NK-92 treated with Interleukin-12 subunit alpha and Interleukin-12 subunit beta, amount 100 ng/mL, for 24 hours (cell line): ENCODE measurements at places on chromosomes 13 and 19.

- no peak for DNase-seq
Measured at GRCh38 chr13:45441633-45442032, 23.1 kb upstream of the COG3 start.

DNA sequence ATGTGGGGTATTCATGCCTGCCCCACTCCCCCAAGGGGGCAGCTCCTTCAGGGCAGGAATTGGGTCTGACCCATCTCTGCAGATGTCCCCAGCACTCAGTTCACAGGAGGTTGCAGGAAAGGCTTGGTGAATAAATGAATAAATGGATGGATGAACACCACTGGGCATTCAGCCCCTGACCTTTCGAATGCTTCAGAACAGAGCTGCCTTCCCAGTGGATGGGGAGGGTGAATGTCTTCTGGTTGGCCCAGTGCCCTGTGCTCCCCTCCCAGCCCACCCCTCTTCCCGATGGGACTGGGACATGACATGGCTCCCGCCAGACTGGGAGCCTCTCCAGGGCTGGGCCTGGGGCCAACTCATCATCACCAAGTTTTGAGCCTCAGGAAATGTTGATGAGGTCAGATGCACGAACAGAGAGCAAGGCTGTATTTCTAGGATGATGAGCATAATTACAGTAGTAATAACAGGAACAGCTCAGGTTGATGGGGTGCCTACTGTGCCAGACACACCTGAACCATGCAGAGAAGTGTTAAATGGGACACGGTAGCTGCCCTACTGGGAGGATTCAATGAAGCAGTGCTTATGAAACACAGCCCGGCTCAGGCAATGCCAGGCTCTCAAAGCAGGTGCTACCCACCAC lies 25.7 kb downstream of the VRK3 start:
- DNase-seq = no peak

DNA sequence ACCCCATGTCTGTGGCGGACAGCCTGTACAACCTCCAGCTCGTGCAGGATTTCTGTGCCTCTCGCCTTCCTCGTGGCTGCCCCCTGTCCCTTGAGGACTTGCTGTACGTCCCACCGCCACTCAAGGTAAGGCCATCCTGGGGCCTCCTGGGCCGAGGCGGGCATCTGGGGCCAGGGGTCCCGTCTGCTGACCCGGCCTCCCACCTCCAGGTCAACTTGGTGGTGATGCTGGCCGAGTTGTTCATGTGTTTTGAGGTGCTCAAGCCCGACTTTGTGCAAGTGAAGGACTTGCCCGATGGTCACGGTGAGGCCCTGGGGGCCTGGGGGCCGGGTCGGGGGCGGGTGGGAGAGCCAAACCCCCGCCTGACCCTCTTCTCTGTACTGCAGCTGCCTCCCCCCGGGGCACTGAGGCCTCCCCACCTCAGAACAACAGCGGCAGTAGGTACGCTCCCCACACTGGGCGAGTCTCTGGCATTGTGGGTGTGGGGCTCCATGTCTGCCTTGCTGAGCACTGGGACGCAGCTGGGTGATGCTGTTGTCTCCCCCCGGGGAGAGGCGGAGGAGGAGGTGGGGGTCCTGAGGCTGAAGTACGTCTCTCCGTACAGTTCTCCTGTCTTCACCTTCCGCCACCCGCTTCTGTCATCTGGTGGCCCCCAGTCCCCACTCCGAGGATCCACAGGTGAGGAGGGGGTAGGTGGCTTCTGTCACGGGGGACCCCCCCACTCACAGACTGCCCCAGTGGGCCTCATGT lies 15.0 kb downstream of the CAMSAP3 start:
- DNase-seq = no peak

GRCh38 chr13:60120617-60121336 lies 43.0 kb downstream of the DIAPH3 start:
- DNase-seq = no peak

DNA sequence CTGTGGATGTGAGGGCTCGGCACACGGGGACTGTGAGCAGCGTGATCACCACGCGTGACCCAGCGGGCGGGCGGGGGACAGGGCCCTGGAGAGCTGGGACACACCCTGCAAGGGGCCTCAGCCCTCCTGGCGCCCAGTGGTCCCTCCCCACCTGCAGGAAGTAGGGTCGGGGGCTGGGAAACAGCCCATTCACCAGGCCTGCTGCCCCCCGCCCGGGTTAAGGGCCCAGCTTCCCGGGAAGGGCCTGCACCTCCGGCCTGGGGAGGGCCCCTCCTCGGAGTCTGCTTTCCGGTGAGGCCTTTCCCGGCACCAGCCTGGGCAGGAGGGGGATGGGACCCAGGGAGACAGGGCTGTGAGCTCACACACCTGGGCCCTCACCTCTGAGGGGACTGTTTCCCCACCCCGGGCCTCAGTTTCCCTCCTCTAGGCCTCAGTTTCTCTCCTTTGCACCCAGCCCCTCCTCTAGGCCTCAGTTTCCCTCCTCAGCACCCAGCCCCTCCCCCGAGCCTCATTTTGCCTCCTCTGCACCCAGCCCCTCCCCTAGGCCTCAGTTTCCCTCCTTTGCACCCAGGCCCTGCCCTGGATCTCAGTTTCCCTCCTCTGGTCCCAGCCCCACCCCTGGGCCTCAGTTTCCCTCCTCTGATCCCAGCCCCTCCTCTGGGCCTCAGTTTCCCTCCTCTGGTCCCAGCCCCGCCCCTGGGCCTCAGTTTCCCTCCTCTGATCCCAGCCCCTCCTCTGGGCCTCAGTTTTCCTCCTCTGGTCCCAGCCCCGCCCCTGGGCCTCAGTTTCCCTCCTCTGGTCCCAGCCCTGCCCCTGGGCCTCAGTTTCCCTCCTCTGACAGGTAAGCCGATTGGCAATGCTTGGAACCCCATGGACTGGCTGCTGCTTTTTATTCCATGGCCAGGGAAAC lies 1.9 kb upstream of the MADCAM1 start:
- no peak for DNase-seq

DNA sequence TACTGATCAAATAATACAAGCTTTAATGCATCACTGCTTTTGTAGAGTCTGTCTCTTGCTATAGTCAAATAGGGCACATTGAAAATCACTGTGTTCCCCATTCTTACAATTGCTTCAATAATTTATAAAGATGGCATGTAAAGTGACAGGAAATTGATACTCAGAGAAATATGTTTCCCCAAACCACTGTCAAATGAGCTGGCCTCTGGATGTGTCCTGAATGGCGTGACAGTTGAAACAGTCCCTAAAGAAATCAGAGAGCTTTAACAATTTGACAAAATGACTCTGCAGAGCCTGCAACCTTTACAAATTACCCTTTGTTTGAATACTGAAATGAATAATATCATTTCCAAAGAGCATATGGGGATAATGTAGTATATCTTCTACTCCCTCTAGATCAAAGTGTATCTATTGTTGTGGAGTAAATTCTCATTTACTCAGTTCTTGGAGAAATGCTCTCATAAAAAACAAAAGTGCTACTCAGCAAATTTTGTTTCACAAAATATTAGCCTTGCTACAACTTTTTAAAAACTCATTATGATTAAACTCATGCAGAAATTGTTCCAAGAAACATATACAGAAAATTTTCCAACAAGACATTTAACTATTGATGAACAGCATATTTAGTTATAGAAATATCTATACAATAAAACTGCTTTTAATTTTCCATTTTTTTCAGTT lies 763.2 kb upstream of the SPRY2 start:
- no peak for DNase-seq

DNA sequence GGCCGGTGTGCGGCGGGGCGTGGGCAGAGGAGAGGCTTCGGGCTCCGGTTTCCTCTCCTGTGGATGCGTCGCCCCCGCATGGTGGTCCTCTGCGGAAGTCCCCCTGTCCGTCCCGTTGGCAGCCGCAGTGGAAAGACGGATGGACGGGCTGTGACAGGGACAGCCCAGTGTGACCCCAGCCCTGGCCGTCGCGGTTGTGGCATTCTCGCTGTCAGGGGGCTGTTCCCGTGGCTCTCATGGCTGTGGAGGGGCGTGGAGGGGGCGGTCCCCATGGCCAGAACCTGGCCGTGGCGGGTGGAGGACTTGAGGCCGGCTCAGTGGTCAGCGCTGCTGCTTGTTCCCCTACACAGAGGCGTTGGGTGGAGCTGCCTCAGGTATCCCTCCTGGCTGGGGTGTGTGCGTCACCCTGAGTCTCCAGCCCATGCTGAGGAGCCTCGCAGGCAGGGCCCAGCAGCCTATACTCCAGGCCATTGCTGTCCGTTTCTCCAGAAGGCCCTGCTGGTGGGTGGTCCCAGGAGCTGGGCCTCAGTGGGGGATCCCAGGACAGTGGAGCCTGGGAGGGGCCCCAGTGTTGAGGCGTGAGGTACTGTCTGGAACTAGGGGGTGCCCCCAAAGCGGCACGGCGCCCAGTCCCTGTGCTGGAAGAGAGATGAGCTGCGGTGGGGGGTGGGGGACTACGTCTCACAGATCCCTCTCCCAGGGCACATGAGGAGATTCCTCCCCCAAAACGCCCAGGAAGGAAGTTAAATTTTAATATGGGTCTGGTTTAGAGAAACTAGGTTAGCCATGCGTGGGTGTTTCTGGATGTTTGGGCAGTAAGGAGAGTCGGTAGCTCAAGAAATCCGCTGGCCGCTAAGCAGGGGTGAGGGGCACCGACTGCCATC lies 20.3 kb downstream of the CSNK1G2 start:
- no peak for DNase-seq

DNA sequence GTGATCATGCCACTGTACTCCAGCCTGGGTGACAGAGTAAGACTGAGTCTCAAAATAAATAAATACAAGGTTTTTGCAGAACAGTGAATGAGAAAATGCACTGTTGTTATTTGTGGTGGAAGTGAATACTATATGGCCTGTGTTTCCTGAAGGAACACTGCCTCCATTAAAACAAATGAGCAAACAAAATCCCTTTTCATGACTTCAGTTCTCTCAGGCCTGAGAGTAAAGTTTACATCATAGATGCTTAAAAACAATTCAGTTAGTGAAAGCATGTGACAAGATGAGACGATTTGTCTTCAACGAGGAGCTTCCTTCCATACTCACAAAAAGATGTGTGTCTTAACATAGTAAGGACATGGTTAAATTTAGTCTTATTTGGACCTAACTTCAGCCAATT lies 14.4 kb downstream of the SPINT2 start:
- DNase-seq = no peak

DNA sequence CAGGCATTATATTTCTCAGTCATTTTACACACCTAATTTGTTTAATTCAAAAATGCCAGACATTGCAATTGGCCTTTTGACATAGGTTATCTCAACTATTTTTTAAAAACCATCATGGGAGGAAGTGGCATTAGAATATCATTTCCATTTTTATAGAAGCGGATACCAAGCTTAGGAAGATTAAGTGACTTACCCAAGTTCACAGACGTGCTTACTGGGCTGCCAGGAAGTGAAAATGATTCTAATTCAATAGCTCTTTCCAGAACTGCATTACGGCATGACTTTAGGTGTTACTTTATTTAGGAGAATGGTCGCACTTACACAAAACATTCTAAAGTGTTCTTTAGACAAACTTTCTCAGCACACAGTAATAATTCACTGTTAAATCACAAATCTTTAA lies 231.9 kb downstream of the KLF12 start:
- DNase-seq = no peak

DNA sequence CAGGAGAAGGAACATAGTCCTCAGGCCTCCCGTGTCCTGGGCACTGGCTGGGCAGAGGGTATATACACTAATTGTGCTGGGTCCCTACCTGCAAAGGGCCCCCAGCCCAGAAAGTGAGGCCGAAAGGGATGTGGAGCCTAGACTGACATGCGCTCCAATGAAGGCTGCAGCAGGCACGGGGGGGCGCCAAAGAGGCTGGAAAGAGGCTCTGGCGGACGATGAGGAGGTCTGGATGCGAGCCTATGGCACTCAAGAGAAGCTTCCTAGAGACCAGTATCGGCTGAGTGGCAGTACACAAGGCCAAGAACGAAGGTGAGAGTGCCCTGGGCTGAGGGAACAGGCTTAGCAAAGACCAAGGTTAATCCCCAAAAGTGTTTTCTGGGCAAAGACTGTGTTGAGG lies 16.6 kb downstream of the VRK3 start:
- DNase-seq = no peak

DNA sequence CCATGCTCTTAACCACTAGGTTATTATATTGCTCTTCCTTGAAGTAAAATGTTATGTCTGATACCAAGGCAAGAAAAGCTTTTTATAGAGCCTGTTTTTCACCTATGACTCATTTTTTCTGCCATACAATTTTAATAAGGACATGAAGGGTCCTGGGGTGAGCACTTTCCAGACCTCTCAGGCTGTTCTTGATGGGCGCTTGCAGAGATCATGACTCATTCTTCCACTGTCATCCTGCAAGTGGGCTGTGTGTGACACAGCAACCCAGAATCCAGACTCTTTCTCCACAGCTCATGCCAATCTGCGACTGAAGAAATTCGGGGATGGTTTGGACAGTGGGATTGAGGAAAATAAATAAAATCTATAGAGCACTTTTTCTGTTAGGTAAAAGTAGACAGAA lies 506.7 kb upstream of the NBEA start:
- DNase-seq = no peak

DNA sequence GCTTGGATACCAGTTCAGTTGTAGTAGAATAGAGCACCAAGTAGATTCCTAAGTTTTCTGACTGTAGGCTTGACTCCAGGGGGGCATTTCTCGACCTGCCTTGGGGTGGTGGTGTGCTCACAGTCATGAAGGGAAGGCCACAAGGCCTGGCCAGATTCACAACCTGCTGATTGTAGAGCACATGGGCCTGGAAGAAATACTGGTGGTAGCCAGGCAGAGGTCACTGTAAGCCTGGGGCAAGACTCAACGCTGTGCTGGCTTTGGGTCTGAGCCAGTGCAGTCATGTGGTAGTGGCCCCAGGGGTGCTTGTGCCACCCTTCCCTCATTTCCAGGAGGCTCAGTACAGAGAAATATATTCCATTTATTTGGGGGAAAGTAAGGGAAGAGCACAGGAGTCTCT lies 832.3 kb upstream of the SLC10A2 start:
- DNase-seq = no peak

DNA sequence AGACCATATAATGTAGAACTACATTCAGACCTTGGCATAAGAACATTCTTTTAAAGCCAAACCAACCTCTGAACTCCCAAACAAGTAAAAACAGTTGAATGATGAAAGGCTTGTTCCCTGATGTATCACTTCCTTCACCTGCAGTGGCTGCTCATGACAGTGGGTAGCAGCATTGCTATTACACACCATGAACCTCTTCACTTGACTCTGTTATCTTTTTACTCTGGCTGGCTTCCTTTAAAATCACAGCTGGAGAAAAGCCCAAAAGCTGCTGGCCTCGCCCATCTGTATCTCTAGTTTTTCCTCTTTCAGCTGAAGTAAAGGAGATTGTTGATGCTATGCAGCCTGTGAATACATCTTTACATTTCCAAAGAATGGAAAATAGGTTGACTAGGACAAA lies 22.6 kb downstream of the THSD1 start:
- DNase-seq = no peak
